Mesothelial cell of epicardium (in vitro differentiated cells): ENCODE measurements at places on chromosomes 7 and 10.

GRCh38 chr10:15783941-15784636, 64.4 kb upstream of the ITGA8 start:
- DNase-seq, result no peak

DNA sequence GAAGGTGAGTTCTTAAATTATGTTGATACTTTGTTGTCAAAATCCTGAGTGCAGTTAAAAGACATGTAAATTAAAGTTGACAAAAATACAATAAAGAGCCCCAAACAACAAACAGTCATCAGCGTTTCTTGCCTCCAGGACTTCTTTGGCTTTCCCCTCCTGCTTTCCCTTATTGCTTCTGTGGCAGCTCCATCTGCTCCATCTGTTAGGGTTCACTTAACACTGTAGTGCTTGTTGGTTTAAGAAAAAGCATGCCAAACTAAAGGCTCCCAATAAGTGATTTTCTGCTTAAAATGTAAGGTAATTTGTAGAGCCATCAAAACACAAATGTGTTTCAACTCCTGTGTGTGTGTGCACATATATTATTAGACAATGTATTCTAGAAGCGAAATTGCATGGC, 254.3 kb upstream of the GNAI1 start:
- DNase-seq, result no peak

GRCh38 chr7:28942168-28942567, 16.0 kb downstream of the TRIL start:
- no peak for DNase-seq

DNA sequence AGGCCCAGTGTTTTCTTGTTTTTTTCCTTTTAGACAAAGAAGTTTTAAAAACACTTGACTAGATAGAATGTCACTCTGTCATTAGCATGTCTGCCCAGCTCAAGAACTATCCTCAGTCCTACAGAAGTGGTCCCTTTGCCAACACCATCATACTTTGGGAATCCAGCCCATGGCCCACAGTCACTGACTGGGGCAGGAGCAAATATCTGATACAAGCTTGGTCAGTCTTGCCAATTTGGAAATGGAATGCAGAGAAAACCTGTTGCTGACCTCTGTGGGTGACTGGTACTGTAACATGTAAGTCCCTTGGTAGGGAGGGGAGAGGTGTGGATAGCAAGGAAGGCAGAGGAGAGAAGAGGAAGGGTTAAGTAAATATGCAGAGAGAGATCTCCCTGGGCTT, 47.8 kb downstream of the IPMK start:
- DNase-seq, result no peak

GRCh38 chr10:68870545-68871104, 30.5 kb upstream of the DDX50 start:
- DNase-seq, result no peak

DNA sequence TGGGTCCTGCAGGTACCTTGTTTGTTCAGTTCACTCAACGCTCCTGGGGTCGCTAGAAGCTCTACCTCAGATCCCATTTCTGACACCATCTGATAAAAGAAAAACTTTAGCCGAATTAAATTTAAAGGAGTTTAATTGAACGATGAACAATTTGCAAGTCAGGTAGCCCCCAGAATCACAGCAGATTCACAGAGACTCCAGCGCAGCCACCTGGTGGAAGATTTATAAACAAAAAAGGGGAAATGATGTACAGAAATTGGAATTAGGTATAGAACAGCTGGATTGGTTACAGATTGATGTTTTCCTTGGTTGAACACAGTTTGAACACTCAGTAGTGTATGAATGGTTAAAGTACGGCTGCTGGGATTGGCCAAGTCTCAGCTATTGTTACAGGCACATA, 23.1 kb downstream of the FBXL13 start:
- no peak for DNase-seq

- no peak for DNase-seq
Observed at GRCh38 chr7:77209479-77210139, 10.0 kb upstream of the FGL2 start.
